ENCODE measurements at places on chromosomes 1 and 21. TPM values are rescaled to one million over a fixed set of nuclear protein-coding genes. Genes with fewer than 3 reads are reported as not detected.

The S100A10 gene
- total RNA-seq, result 218 TPM

The COL8A2 gene
- 0.26 TPM for total RNA-seq

The CD48 gene
- 329 TPM for total RNA-seq

The CD1B gene
- total RNA-seq, result not detected

The SDE2 gene
- 21.1 TPM for total RNA-seq

The NR1I3 gene
- total RNA-seq, result not detected

The POU3F1 gene
- 0.14 TPM for total RNA-seq

The OR6N2 gene
- total RNA-seq, result not detected

The MPZ gene
- total RNA-seq, result 11.1 TPM

The PLEKHG5 gene
- total RNA-seq, result 11.8 TPM

The MAGOH gene
- 49.9 TPM for total RNA-seq

The LCE1A gene
- not detected for total RNA-seq

The KCNQ4 gene
- 0.33 TPM for total RNA-seq

The SERINC2 gene
- 0.15 TPM for total RNA-seq

Measured in CD4-positive, alpha-beta memory T cell (primary cell).